ENCODE measurements at places on chromosomes 4 and X.

- no peak for DNase-seq
Measured at GRCh38 chrX:39850630-39851152, 247.1 kb downstream of the BCOR start.

DNA sequence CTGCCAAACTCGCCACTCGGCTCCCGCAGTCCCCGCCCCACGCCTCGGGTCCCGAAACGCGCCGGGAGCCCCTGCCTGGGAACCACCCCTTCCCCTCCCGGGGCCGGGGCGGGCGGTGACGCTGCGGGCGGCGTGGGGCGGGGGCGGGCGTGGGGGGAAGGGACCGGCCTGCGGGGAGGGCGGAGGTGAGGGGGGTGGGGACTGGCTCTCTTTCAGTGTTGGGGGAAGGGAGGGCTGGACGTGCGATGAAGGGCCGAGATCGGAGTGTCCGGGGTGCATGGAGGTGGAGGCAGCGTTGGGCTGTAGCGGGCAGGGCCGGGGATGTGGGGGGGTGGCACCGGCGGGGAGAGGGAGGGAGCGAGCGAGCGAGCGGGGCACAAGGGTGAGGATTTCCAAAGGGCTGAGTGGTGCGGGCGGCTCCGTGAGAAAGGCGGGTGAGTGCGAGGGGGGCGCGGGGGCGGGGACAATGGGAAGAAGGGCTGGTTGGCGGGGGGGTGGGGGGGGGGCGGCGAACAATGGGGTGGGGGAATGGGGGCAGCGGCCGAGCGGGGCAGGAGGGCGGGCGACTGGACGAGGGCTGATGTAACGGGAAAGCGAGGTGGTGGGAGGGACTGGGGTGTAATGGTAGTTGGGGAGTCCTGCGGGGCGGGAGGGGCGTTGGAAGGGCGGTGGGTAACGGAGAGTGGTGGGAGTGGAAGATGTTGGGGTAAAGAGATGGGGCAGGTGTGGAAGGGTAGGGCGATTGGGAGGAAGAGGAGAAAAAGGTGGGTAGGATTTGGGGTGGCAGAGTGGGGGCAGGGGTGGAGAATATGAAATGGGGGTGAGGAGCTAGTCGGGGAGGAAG is 578 bp downstream of the DCUN1D4 start:
- DNase-seq: no peak

DNA sequence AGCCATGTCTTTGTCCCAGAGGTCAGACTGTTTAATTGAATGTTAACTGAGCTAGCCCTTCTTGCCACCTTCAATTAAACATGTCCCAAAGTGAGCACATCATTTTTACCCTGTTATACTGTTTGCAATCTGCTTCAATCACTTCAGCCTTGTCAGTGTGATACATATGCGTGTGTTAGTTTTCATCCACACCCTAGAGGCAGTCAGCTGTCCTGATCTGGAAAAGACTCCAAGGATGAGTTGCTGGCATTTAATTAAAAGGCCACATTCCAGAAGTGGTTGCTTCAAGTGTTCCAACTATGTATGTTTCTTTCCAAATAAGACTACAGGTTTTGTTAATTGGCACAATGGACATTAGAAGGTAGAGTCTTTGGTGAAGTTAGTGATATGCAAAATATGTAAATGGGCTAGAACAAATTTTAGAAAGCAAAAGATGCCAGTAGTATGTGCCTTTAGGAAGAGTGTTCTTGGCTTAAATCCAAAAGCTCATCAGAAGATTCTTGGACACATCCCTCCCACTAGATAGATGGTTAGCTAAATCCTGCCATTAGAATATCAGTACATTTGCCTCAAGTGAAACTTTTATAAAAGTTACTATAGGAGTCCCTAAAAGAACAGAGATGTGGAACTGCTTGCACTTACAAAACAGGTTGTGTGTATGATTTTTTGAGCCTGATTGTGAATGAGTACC is 79.5 kb upstream of the SLIT2 start:
- DNase-seq: no peak

DNA sequence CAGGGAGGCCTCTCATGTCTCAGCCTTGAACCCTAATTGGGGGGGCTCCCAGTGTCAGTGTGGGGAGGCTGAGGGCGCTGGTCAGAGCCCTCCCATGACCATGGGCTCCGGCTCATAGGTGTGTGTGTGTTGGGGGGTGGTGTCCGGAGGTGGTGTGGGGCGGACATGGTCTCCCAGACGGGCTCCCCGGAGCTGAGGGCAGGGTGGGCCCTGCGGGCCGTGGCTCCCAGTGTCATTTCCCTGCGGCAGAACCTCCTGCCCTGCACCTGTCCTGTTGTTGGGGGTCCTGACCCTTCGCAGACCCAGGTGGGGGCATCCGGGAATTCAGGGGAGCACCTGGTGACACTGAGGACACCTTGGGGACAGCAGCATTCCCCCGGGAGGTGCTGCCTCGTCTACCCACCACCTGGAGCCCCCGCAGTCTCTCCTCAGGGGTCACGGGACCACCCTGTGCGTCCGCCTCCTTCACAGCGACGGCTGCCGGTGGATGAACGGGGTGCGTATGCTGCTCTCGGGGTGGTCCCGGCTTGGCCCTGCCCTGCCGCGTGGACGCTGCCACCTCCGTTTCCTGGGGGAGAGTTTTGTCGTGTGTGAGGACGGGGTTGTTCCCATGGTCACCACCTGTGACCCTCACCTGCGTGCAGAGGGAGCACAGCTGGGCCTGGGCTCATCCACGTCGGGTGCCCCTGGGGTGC is 14.5 kb upstream of the GTPBP6 start:
- no peak for DNase-seq

GRCh38 chrX:101160001-101160400 is 59.6 kb upstream of the DRP2 start:
- DNase-seq: no peak

- DNase-seq: no peak
Measured at GRCh38 chr4:13525606-13526281, 18.6 kb downstream of the NKX3-2 start.

DNA sequence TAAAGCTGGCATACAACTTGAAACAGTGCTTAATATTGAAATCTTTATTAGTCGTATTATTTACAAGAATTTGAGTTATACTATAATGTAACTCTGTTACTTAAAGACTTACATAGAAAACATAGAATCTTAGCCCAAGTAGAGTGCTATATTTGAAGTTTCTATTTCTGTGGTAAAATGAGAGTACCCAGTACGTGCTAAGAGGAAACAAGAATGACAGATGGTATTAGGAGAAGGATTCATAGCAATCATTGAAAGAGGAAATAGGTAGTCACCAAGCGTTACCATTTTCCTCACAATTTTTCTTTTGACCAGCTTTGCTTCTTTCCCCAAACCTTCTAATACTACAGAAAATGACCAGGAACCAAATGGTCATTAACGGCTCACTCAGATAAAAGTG is 412.1 kb upstream of the GRIA3 start:
- no peak for DNase-seq

GRCh38 chr4:1166509-1167243 is 5.7 kb downstream of the SPON2 start:
- no peak for DNase-seq

DNA sequence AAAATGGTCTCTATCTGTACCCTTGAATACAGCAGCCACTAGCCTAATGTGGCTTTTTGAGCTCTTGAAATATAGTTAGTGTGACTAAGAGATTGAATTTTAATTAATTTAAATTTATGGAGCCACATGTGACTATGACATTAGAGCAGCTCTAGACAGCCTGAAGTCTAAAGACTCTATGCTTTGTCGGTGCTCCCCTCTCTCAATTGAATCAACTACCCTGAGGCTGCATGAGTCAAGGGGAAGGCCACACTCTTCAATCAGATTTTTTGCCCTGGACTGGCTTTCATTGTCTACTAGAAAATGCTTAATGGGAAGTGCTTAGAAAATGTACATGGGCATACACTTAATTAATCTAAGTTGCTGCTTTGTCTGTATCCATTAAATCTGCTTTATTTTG is 11.7 kb downstream of the TLR7 start:
- no peak for DNase-seq

GRCh38 chr4:105895583-105896460 is 551 bp downstream of the NPNT start:
- no peak for DNase-seq

DNA sequence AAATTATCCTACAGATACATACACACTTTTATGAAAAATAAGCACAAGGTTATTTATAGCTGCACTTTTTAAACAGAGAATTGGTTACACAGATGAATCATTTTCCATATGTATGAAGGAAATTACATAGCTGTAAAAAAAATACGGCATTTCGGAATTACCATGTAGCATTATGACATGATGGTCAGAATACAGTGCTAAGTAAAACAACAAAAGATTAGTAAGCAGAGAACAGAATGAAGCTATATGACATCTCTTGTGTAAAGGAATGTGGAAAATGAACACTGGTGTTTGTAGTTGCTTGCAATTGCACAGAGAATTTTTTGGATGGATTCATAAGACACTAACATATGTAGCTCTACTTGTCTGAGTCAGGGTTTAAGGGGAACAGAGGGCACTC is 1222.0 kb upstream of the PRKX start:
- DNase-seq: no peak

GRCh38 chrX:109987884-109988283 is 15.0 kb upstream of the TMEM164 start:
- no peak for DNase-seq

- DNase-seq: no peak
Measured at GRCh38 chr4:75158451-75158850, 225.5 kb downstream of the PARM1 start.

GRCh38 chr4:149825336-149825735 is 9.7 kb upstream of the IQCM start:
- no peak for DNase-seq

DNA sequence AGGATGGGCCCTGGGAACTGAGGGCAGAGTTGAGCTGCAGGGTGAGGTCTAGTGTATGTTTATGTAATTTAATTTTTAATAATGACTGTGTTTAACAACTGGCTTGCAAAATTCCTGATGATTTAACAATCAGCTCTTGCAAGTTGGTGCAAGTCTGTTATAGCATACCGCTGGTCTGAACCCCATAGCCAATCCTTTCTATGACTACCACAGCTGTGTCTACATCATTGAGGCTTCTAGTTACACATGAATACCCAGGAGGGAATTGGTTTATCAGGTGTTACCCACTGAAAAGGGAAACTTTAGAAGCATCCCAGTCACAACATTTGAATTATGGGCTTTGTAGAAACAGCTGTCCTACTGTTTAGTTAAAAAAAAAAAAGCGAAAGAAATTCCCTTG is 38.3 kb downstream of the SUPT20HL1 start:
- no peak for DNase-seq

- DNase-seq: no peak
Measured at GRCh38 chr4:3497523-3498389, 34.5 kb downstream of the LRPAP1 start.

- DNase-seq: no peak
Measured at GRCh38 chrX:35292522-35292921, 349.9 kb downstream of the FAM47B start.

DNA sequence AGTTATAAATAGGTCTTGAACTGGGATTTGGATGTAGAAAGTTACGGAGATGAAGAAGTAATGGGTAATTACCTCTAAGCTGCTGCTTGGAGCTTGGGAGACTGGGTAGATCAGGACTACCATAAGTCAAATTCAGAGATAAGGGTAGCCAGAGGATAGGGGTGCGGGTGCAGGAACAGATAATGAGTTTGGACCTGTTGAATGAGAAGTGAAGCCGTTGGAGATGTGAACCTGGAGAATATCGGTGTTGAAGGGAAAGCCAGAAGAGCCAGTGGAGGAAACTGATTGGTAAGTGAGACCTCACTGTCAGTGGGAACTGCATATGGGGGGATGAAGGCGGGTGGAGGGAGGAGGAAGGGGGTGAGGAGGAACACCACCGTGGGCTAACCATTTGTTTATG is 618 bp upstream of the FOXO4 start:
- no peak for DNase-seq

DNA sequence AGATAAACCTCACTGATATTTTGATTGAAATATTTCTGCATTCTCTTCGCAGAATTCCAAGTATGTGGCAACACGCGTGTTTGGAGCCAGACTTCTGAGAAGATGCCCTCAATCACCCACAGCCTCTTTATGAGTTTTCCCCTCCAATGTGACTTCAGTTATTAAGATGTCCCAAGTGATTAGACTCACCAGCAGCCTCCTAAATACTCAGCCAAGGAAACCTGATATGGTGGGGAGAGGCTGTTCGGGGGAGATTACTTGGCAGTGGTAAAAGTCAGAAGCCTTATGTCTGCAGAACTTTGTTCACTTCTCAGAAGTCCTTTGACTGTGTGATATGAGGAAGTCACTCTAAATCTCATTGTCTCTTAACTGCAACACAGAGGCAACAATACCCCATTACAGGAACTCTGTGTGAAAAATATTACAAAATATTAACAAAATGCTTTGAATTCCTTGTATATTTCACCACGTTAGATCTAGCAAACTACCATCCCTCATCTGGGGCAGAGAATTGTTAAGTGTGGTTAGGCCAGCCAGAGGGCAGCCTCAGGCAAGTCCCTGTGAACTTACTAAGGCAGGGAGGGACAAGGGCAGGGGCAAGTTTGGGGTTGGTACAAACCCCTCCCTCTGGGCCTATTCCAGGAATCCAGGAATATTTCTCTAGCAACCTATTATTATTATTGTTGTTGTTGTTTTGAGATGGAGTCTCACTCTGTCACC is 151.4 kb upstream of the USP9X start:
- DNase-seq: no peak

DNA sequence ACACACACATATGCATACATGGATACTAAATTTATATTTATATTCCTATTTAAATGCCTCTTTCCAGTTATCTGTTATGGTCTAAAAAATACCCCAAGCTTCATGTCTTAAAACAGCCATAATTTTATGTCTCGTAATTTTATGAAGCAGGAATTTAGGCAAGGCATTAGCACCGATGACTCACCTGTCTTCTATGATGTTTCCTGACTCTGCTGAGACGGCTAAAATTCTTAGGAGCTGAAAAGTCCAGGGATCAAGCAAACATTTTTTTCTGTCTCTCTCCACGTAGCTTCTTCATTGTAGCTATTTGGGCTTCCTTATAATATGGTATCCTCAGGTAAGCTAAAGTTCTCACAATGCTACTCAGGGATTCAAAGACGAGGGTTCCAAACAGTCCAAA is 930.3 kb downstream of the STIM2 start:
- no peak for DNase-seq

GRCh38 chr4:159071178-159071968 is 31.5 kb upstream of the RAPGEF2 start:
- no peak for DNase-seq

- DNase-seq: no peak
Measured at GRCh38 chrX:148649145-148649795, 148.9 kb downstream of the AFF2 start.

DNA sequence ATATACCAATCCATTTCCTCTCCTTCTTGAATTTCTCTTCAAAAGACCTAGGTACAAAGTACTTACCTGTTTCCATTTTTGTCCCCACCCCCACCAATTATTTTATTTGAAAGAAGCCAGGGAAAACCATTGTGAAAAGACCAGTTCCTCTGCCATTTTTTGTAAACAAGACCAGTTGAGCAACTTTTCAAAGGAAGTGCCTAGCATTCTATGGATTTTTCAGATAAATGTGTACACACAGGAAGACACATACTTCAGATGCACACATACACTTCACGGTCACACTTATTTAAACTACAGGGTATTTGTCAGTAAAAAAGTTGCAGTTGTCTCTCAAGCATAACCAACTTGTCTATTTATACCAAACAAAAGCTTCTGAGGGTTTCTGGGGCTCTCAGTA is 587.2 kb upstream of the KLHL4 start:
- no peak for DNase-seq

All from stimulated activated CD4-positive, alpha-beta T cell treated with anti-CD3 and anti-CD28 coated beads, TNF-alpha, amount 100 ng/mL, for 1 hour (primary cell).